NCI-H524 (cell line): ENCODE measurements at places on chromosomes 2 and 18.

DNA sequence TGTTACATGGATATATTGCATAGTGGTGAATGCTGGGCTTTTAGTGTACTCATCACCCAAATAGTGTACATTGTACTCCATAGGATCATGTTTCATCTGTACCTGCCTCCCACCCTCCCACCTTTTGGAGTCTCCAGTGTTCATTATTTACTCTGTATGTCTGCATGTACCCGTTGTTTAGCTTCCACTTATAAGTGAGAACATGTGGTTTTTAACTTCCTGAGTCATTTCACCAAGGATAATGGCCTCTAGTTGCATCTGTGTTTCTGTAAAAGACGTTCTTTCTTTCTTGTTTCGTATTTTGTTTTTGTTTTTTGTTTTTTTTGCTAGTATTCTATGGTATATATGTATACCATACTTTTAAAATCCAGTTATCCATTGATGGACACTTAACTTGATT lies 107.5 kb downstream of the MSTN start:
- DNase-seq = no peak

DNA sequence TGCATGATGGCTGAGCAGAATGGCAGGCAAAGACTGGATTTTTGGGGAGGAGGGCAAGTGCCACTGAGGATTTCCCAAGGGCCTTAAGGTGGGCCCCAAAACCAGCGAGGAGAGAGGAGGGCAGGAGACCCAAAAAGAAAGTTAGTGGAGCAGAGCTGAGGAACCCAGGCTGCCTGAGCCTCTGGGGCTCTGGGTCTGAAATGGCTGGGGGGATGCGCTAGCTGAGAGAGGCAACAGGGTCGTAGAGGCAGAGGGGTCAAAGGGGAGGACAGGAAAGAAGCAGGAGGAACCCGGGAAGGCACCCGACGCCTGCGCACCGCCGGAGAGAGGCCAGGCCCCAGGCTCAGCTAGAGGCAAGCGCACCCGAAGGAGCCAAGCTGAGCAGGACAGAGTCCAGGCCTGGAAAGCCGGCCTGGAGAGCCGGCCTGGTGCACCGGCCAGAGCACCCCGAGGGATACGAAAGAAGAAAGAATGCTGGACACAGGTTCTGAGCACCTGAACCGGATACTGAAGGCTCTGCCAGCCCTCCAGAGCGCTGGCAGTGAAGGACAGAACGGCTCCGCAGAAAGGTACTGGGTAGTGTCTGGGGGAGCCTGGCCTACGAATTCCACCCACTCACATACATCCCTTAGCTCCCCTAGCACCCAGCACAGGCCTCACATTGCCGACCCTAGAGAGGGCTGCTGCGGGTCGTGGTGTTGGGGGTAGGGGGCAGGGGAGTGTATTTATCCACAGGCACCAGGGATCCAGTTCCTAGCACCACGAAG lies 39.5 kb upstream of the ATP6V1B1 start:
- no peak for DNase-seq

DNA sequence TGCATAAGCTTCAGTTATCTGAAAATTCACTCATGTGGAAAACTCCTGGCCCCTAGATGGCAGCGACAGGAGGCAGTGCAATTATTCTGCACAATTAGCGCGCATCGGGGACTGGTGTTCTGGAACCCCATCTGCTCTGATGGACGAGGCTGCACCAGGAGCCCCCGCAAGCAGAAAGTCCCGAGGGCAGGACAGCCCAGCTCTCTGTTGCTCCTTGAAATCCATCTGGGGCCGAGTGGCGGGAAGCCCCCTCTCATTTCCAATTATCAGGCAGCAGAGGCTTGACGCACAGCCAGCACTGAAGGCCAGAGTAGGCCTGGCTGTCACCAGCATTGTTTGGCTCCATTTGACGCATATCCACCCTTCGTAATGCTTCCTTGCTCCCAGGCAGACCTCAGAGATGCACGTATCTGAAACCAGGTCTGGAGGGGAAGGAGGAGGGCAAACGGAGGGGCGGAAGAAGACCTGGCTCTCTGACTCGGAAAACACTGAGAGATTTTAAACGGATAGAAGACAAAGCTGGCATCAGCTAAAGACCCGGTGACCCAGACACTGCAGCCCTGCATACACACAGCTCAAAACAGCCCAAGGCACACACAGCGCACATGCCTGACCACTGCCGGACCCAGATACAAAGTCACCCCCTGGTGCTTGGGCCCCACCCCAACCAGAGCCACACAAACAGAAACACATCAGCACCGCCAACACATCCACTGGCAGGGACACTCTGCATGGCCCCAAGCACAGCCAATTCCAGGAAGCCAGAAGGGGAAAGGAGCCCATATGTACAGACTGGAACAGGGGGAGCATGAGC lies 69.8 kb downstream of the TNS1 start:
- peak; percentile 81 for DNase-seq

DNA sequence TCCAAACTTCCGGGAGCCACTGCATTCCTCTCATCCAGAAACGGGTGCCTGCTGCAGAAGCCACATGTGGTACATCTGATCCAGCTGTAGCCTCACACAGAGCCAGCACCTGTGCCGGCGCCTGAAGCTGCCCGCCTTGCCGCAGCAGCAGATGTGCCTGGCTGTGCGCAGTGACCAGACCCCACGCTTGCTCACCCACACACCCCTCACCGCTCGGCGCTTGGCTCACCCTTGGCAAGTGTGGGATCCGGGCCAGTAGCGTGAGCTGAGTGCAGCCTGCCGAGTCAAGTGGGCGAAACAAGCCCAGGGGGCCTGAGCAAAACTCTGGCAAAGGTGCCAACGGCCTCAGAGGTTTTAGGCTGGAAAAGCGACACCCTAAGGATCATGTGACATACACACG lies 220.1 kb upstream of the TMEFF2 start:
- no peak for DNase-seq

- DNase-seq = peak; percentile 78
Measured at GRCh38 chr2:240851078-240851991, 17.3 kb upstream of the AGXT start.

GRCh38 chr2:239949075-239949474 lies 76.1 kb downstream of the NDUFA10 start:
- DNase-seq = no peak

- DNase-seq = no peak
Measured at GRCh38 chr2:102061962-102062795, 70.4 kb downstream of the IL1R2 start.

DNA sequence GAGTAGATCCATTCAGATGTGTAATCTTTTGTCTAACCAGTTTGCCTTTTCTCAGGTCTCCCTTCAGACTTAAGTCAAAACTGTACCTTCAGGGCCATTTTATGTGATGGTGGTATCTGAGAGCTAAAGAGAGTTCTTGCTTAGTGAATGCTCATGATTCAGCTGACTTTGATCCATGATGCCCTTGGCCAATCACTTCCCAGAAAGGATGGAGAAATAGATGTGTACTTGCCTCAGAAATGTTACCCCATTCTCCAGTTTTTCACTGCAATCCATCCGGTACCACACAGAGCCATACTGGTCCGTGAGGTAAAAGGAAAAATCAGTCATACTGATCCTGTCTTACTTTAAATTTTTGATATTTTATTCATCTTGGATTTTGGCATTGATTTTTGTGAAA lies 234.8 kb upstream of the PIK3C3 start:
- DNase-seq = no peak

GRCh38 chr2:56034258-56034657 lies 110.7 kb upstream of the EFEMP1 start:
- DNase-seq = no peak

DNA sequence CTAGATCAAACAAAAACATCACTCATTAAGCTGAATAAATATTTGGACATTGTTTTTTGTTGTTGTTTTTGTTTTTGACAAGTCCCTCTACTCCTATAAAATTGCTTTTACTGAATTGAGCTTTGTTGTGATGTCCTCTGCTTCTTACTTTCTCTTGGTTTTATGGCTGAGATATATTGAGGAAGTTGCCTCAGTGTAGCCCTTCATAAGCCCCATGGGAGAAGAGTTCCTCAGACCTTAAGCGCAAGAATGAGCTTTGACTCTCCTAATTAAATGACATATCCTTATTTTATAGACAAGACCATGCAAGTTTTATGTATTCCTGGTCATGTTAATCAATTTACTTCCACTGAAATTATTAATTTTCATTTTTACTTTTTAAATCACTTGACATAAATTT lies 54.9 kb downstream of the CERKL start:
- DNase-seq = no peak

GRCh38 chr2:62042944-62043343 lies 137.5 kb downstream of the COMMD1 start:
- DNase-seq = no peak

DNA sequence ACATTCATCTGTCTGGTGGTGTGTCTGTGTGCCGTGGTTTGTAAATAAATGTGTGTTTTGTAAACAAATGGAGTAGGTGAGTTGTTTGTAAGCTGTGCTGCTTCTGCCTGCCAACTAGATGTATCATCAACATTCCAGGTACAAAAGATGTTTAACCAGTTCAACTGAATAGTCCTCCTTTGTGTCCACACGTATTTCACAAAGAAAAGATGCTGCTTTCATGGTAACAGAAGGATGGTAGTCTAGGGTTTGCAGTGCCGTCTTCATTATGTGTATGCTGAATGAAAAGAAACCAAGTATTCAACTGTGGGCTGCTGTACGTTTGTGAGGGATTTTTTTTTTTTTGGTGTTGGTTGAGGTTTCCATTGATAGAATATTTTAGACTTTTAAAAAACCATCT lies 72.1 kb downstream of the CAMKMT start:
- DNase-seq = peak; percentile 52

DNA sequence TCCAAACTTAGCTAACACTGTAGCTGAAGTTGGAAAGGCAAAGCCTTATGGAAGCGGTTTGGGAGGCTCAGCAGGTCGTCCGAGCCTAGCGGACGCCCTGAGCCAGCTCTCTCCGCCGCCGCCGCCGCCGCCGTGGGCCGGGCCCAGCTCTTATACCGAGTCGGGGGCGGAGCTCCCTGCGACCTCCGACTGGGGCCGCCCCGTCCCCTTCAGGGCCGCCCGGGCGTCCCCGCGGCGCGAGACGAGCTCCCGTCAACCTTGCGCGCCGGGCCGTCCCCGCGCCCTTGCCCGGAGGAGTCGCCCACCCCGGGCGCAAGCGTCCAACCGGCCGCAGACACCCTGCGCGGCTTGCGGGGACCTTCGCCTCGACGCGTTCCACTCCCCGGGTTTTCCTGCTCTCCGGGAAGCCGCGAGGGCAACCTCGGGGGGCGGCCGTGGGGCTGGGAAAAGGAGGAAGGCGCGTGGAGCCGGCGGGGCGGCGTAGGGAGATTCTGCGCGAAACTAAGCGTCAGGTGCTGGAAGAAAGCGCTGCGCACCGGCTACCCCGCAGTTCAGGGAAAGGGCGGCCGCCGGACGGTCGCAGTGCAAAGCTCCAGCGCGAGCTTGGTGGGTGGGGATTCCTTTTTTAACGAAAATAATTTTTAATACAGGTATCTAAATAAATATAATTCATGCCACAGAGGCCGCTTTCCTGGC lies at the start of gene SLC40A1:
TSS of gene SLC40A1 (minus strand) at position 129 of the 696 bp plus-strand sequence. CDS start 326 bp downstream, outside the sequence.
- peak; percentile 63 for DNase-seq

DNA sequence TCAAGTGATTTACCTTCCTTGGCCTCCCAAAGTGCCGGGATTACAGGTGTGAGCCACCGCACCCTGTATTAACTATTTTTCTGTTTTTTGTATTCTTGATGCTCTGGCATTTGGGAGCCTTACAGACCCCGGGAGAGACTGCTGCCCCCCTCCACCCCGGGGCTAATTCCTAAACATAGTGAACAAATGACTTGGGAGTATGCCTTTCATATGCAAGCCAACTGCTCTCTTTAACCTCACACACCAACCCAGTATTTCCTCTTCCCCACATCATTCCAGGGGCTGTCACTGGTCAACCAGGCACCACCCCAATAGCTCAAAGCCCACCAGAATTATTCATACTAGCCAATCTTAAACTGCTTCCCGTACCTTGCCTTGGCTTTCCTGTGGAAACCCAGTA lies 79.7 kb downstream of the PDK1 start:
- no peak for DNase-seq

- DNase-seq = no peak
Measured at GRCh38 chr2:240643093-240643810, 18.0 kb downstream of the GPR35 start.

- peak; percentile 72 for DNase-seq
Measured at GRCh38 chr2:39871291-39871761, 92.3 kb upstream of the THUMPD2 start.

- no peak for DNase-seq
Measured at GRCh38 chr2:105334211-105334610, 3.1 kb upstream of the C2orf49 start.

GRCh38 chr18:41072946-41073345 lies 882.1 kb upstream of the PIK3C3 start:
- no peak for DNase-seq

DNA sequence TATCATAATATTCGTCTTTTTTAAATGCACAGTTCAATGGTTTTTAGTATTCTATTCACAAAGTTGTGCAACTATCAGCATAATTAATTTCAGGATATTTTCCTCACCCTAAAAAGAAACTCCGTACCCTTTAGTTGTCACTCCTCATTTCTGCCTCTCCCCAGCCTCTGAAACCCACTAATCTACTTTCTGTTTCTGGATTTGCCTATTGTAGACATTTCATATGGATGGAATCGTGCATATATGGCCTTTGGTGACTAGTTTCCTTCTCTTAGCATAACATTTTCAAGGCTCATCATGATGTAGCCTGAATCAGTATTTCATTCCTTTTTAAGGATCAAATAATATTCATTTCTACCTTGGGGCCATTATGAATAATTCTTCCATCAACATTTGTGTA lies 18.5 kb downstream of the NEURL3 start:
- DNase-seq = no peak

DNA sequence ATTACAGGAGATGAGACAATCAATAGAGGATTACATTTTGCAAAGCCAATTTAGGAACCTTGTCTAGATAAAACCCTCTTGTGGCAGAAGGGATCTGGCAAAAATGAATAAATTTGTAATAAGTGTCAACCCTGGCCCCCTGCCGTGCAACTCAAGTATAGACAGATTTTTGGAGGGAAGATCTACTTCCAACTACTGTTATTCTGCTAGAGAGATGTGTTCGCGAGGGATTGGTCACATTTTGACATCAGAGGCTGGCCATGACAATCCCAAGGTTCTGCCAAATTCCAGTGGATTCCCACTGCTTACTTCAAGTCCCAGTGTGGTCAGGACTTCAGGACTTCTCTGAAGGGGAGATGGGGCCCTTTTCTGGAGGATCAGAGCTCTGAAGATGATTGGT lies 192.6 kb downstream of the SH3RF3 start:
- DNase-seq = peak; percentile 13

- no peak for DNase-seq
Measured at GRCh38 chr2:207162316-207162715, 3.4 kb downstream of the KLF7 start.

- no peak for DNase-seq
Measured at GRCh38 chr2:97781981-97782380, 68.6 kb downstream of the ZAP70 start.

DNA sequence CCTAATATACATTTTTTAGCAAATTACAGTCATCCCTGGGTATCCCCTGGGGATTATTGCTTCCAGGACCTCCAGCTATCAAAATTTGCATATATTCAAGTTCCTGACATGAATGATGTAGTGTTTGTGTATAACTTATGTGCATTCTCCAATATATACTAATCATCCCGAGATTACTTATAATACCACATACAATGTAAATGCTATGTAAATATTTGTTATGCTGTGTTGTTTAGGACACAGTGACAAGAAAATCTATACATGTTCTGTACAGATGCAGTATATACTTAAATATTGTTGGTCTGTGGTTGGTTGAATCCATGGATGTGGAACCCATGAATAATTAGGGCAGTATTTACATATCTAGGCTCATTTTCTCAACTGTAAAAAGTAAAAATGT lies 1060.3 kb downstream of the DSC3 start:
- DNase-seq = no peak

- DNase-seq = no peak
Measured at GRCh38 chr2:240467659-240468302, 32.3 kb downstream of the GPC1 start.

GRCh38 chr2:9112079-9112721 lies 94.4 kb upstream of the ASAP2 start:
- DNase-seq = no peak
